Eye (tissue), 1 donor: ENCODE measurements at places on chromosomes 7 and 10.

DNA sequence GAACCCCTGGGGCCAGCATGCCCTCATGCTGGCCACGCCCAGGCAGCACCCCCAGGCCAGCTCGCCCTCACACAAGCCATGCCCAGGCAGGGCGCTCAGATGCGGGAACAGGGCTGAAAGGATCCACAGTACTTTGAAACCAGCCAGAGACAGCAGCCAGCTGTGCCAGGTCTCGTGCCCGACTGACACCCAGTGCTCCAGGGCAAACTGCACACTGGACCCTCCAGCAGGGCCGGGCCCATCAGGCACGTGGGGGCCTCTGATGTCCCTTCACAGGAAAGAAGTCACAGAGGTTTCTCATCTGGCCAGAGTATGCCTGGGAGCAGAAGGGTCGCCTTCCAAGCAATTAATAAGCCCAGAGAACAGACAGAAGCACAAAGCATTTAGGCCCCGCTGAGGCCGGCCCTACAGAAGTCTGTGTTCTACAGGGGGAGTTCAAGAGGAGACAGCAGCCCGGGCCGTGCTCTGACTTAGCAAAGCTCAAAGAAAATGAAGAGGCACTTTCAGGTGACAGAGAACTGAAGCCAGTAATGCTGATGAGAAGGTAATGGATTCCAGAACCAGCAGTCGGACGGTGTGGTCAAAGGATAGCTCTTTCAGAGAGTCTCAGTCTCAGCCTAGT is 21.4 kb downstream of the MAD1L1 start:
- DNase-seq = no peak

DNA sequence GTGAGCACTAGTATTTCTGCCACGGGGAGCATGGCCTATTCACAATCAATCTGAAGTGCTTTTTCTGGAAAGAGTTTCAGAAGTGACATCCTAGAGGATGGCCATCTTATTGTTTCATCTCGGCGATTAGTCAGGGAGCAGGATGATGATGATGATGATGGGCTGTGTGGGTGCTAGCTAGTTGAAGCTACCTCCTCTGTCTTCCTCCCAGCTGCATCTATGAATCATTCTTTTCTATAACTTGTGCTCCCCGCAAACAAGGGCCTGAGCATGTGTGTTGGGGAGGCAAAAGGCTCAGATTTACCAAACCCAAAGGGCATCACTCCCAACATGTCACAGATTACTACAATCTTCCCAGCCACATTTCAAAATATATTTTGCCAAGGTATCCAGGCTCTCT is 118.7 kb upstream of the LAMB4 start:
- no peak for DNase-seq

GRCh38 chr10:79356104-79356503 is 8.8 kb downstream of the PPIF start:
- DNase-seq = no peak

DNA sequence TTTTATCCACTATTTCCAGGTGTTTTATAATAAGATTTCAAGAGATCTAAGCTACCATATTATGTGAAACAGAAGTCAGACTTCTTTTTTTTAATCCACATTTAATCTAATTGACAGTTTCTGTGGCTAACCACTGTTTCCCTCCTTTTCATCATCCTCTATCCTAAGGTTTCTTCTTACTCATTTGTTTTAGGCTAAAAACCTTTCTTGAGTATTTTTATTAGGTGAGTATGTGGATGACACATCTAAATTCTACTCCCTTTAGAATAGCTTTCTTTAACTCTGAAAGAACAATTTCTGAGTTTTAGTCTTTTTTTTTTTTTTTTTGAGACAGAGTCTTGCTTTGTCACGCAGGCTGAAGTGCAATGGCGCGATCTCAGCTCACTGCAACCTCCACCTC is 62.7 kb downstream of the NPY start:
- no peak for DNase-seq

- no peak for DNase-seq
Measured at GRCh38 chr10:129530581-129530980, 63.5 kb downstream of the MGMT start.
